HCT116 (cell line): ENCODE measurements at places on chromosomes 1 and 21.

GRCh38 chr1:151563376-151563775, 23.3 kb downstream of the TUFT1 start:
- no peak for DNase-seq

DNA sequence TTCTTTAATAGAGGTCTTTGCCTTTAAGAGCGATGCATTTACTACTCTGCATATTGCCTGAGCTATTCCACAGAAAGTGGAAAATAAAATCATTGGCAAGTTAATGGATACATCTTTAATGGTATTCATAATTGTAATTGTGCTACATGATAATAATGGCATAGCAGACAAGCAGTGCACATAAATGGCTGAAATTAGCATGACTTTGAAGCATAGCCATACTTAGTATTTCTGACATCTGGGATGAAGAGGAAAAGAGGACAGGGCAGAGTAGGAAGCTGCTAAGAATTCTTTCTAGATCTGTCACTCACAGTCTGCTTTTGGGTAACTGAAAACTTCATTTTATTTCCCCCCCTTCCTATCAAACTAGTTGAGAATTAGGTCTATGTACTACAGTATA, 195.0 kb upstream of the NRIP1 start:
- no peak for DNase-seq

DNA sequence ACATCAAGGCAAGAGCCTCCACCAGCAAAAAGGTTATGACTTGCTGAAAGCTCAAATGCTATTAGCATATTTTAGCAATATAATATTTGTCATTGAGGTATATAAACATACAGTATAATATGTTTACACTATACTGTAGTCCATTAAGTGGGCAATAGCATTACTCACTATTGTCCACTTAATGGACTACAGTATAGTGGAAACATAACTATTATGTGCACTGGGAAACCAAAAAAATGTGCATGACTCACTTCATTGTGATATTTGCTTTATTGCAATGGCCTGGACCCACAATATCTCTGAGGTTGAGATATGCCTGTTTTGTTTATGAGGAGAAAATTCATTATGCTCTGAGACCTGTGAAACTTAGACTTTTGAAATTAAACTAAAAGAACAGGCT, 300.0 kb downstream of the BARHL2 start:
- no peak for DNase-seq

- DNase-seq: no peak
Observed at GRCh38 chr1:844472-845026, 79.2 kb upstream of the SAMD11 start.

DNA sequence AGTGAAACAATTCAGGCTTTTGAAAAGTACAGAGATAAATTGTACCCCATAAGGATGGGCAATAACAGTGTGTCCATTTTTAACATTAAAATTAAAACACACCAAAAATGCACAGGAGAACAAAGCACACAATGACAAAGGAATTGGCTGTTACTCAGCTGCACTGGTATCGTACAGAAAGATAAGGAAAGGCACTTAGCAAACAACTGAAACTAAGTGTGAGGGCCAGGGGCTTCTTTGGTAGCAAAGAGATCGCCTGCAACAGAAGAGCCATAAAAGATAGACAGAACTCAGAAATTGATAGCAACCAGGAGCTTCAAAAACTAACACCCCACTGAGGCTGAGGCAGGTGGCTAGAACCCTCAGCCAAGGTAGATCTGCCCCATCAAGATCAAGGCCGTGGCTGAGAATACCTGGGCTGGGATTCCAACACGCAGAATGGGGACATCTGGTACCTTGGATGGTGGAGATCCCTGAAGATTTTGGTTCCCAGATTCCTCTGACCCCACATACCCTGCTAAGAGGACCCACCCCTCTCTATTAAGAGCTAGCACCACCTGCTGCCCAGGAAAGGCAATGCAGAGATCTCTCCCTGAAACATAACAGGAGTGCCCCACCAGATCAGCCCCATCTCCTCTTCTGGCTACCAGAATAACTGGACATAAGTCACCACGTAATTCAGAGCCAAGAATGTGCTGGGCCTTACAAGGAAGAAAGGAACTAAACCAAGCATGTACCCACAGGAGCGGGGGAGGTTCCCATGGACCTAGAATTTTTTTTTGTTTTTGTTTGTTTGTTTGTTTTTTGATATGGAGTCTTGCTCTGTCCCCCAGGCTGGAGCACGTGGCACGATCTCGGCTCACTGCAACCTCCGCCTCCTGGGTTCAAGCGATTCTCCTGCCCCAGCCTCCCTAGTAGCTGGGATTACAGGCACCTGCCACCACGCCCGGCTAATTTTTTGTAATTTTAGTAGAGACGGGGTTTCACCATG, 16.2 kb downstream of the PLEKHO1 start:
- DNase-seq: peak; percentile 18

- DNase-seq: no peak
Observed at GRCh38 chr1:160911441-160911840, 26.5 kb upstream of the ITLN1 start.

DNA sequence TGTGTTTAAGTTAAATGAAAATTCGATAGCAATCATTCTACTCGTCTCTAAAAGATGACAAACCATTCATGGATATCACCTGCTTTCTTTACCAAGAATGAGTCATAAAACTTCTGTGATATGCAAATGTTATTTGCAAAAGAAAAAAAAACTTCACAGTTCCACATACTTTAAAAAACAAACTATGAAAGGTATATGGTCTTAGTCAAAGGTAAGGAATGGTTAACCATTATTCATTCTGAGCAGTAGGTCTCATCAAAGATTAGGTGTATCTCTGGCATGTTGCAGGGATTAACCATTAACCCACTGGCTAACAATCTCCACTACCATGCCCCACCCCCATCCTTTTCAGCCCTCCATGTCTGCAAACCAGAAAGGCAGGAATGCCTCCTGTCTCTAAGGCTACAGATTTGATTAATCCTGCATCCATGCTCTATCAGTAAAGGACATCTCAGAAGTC, 44.4 kb downstream of the PTPN14 start:
- peak; percentile 39 for DNase-seq

GRCh38 chr1:47483651-47484050, 45.8 kb downstream of the FOXD2 start:
- DNase-seq: no peak

GRCh38 chr1:228416217-228416933, at the start of gene TRIM17:
Gene TRIM17 (minus strand): TSS chr1:228416861. CDS start chr1:228415072, 1,789 bp downstream.
- DNase-seq: no peak

DNA sequence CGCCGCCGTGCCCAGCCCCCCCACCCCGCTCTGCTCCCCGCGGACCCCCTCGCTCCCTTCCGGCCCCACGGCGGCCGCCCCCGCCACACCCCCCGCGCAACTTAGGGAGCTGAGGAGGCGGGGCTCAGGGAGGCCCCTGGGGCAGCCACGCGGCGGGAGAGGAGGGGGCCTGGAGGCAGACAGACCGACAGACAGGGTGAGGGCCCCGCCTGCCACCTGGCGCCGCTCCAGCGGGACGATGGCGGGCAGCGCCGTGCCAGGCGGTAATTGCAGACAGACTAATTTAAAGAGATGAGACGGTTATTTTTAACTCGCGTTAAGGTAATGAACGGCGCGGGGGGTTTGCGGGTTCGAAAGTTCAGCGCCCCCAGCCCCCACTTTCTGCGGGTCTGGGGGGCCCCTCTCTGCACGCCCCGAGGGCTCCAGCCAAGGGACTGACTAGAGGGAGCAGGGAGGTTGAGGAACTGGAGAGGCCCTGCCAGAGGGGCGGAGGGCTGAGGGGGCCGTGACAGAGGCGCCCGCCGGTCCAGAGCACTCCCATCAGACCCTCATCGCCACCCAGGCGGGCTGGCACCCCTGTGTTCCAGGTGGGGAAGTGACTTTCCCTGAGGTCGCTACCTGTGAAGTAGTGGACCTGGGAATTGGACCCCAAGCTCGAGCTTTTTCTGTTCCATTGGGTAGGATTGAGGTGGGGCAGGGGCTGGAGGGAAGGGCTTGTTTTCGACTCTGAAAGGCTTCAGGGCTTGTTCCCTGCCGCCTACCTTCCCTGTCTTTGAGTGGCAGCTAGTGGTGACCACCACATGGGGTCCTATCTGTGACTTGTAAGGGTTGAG, 5.4 kb downstream of the FOXO6 start:
- no peak for DNase-seq

- DNase-seq: no peak
Observed at GRCh38 chr1:119535381-119535780, 28.4 kb downstream of the HSD3B1 start.

GRCh38 chr1:231666937-231667608, 40.5 kb downstream of the DISC1 start:
- DNase-seq: no peak

DNA sequence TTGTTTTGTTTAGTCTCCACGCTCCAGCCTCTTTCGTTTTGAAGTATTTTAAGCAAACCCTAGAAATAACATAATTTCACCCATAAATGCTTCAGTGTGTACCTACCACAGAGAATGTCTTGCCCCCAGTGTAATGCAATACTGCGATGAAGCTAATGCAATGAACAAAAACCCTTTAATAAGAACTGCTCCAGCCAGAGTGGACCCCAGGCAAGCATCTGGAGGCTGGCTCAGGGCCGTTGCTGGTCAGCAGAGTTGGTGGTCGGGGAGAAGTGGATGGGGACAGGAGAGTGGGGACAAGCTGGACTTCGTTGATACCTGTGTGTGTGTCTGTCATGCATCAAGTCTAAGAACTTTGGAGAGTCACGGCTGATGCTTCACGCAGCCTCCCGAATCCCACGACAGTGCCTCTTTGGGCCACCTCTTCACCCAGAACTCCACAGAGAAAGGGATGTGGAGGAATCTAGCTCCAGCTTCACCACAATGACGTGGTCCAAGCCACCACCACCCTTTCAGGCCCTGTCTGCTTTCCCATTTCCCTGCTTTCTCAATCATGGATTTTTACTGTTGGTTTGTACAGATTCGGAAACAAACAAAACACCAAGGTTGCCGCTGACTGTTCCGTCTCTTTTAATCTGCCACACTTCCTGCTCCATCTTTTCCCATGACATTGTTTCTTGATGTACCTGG, 108.6 kb upstream of the ERRFI1 start:
- DNase-seq: no peak

- DNase-seq: no peak
Observed at GRCh38 chr1:97254731-97255463, 533.3 kb downstream of the PTBP2 start.

- no peak for DNase-seq
Observed at GRCh38 chr1:204340081-204340889, 19.4 kb downstream of the PLEKHA6 start.

- DNase-seq: no peak
Observed at GRCh38 chr1:182682898-182683501, 1.4 kb downstream of the RGS8 start.
